ENCODE measurements at places on chromosomes 5 and 9.

- DNase-seq = no peak
These were observed 35.3 kb upstream of the AIF1L start for GRCh38 chr9:131060900-131061630.

DNA sequence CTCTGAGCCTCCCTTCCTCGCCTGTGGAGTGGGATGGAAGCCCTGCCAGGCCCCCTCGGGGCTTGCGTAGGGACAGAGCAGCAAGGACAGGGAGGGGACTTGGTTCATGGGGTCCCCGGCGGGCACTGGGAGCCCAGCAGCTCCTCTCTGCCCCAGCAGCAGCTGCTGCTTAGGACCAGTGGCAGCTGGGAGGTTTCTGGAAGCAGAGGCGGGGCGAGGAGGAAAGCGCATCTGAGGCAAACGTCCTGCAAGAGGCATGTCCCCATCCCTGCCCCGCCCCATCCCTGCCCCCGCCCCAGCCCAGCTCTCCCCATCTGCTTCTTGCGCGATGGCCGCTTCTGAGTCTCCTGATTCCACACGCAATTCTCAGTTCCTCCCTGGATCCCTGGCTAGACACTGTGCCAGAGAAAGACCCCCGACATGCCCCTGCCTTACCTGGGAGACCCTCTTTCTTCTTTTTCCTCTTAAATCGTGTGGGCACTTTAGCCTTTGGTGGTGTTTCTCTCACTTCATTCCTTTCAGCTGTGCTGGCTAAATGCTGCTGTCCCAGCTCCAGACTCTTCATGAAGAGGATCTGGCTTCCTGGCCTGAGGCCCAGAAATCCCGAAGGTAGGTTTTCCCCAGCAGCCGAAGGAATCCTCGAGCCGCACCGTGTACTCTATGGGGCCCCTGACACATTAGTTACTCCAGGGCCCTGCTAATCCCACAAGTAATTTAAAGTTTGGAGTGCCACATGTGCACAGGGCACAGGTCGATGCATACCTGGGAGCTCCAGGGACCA is 4.4 kb upstream of the OR2S2 start:
- DNase-seq = no peak

DNA sequence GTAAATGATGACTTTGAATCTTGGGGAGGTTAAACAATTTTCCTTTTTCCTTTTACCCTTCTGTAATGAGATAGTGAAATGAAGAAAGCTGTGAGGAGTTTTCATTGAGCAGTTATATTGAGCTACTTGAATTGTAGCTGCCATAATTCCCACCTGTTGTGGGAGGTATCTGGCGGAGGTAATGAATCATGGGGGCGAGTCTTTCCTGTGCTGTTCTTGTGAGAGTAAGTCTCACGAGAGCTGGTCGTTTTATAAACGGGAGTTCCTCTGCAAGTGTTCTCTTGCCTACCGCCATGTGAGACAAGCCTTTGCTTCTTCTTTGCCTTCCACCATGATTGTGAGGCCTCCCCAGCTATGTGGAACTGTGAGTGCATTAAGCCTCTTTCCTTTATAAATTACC is 258.4 kb downstream of the FER start:
- no peak for DNase-seq

DNA sequence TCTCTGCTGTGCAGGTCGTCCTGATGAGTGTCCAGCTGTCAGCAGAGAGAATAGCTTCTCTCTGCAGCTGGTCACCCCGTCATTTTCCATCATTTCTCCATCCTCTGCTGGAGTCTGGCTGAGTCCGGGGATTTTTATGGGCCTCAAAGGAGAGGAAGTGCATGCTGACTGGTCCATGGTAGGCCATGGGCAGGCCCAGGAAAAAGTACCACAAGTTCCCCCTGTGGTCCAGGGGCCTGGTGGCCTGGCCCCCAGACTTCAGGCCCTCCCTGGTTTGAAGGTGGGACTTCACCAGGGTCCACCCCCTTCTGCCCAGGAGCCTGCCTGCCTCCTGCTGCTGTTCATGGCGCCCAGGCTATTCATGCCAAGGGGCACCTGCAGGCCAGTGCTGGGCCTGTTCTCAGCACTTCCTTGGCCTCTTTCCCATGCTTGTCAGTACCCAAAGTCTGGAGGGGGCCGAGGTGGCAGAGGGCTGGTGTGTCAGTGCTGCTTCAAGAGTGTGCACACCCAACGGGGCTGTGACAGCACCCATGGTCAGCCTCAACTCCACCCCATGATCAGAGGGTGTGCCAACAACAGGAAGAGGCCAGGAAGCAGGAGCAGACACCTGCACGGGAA is 7.3 kb upstream of the MTMR12 start:
- no peak for DNase-seq

- DNase-seq = no peak
These were observed 223.4 kb downstream of the ZNF608 start for GRCh38 chr5:124522992-124523391.

GRCh38 chr9:89418882-89419640 is 78.9 kb downstream of the SEMA4D start:
- DNase-seq = no peak

- no peak for DNase-seq
These were observed 56.6 kb downstream of the RCL1 start for GRCh38 chr9:4849369-4849768.

- DNase-seq = no peak
These were observed 42.1 kb upstream of the OLFM1 start for GRCh38 chr9:135045264-135045927.

DNA sequence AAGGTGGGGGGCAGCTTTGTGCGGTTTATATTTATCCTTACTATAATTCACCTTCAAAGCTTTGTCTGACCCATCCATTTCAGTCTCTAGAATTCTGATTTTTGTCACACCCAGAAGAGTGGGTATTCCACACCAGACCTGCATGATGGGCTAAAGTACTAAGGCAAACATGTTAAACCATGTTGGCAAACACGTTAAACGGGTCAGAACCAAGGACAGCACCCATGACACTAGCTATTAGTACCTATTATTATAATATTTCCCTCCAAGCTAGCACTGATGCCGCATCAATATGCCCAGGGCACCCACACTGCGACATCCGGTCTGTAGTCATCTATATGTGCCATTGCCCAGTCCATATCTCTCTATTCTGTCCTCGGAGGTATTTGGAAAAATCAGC is 104.7 kb downstream of the FBXW11 start:
- no peak for DNase-seq

GRCh38 chr5:38707352-38708210 is 138.2 kb upstream of the OSMR start:
- DNase-seq = no peak

GRCh38 chr5:165321912-165322311 is 1816.5 kb downstream of the MAT2B start:
- DNase-seq = no peak

DNA sequence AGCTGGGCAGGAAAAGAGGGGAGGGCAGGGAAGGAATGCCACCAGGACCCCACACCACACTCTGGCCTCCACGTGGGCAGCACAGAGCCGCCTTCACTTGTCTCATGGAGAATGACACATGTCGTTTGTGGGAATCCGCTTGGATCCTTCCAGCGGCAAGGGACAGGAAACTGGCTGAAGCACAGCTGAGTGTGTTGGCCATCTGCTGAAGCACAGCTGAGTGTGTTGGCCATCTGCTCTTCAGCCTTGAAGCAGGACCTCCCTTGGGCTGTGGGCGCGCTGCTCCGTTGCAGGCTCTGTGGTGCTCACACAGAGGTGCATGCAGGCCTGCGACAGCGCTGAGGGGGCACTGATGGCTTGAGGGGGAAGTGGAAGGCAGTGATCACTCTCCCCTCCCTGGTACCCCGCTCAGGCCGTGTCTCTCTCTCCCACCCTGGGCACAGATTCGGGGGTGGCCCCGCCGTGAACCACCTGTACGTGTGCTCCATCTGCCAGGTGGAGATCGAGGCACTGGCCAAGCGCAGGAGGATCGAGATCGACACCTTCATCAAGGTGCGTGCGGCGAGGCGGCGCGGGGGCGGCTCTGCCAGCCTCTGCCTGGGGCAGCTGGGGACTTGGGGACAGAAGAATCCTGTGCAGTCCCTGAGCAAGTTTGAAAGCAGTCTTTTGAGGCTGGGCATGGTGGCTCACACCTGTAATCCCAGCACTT is 40.6 kb downstream of the USP20 start:
- no peak for DNase-seq

All from stimulated activated CD8-positive, alpha-beta memory T cell treated with anti-CD3 and anti-CD28 coated beads, Interleukin-4, amount 100 ng/mL, for 1 hour (primary cell).